ENCODE measurements at places on chromosomes 2 and 18.

GRCh38 chr2:203739351-203739750 lies 32.9 kb downstream of the CD28 start:
- DNase-seq = no peak
- peaks cover 37% of the 10 kb centered on the region for H3K36me3 ChIP-seq
- H3K27ac ChIP-seq = peak overlapping the region; percentile 84
- no peaks in the 10 kb centered on the region for H3K27me3 ChIP-seq
- peaks cover 67% of the 10 kb centered on the region for H3K4me1 ChIP-seq

DNA sequence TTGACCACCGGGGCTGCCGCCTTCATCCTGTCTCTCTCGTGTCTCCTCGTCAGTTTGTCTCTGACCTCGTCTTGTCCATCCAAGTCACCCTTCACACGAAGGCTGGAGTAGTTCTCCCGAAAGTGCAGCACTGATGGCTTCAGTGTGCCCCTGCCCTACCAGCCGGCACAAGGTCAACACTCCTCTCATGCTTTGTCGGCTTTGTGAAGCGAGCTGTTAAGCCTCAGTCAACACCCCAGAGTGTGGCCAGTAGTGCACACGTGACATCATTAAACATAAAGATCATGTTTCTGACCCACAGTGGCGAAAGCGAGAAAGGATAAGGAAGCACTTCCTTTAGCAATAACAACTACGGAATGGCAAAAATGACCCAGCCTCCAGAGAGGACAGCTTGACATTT lies 23.2 kb downstream of the ACKR3 start:
- no peak overlapping the region for H3K27ac ChIP-seq
- no peak for DNase-seq
- H3K27me3 ChIP-seq = no peaks in the 10 kb centered on the region

GRCh38 chr2:19120181-19120580 lies 238.2 kb downstream of the OSR1 start:
- no peak overlapping the region for H3K27ac ChIP-seq
- no peaks in the 10 kb centered on the region for H3K27me3 ChIP-seq
- H3K36me3 ChIP-seq = no peaks in the 10 kb centered on the region
- no peaks in the 10 kb centered on the region for H3K4me1 ChIP-seq
- no peak overlapping the region for H3K4me3 ChIP-seq
- no peak for DNase-seq

DNA sequence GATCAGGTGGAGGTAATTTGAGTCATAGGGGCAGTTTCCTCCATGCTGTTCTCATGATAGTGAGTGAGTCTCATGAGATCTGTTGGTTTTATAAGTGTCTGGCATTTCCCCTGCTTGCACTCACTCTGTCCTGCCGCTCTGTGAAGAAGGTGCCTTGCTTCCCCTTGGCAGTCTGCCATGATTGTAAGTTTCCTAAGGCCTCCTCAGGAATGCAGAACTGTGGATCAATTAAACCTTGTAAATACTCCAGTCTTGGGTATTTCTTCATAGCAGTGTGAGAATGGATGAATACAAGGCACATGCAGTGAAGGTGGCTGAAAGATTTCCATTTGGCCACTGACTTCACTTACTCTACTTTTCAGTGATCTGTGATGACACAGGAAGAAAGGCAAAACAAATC lies 133.7 kb downstream of the SH3BP4 start:
- no peak overlapping the region for H3K4me3 ChIP-seq
- H3K4me1 ChIP-seq = no peaks in the 10 kb centered on the region
- H3K36me3 ChIP-seq = peaks cover 5% of the 10 kb centered on the region
- H3K27ac ChIP-seq = no peak overlapping the region
- no peak for DNase-seq

DNA sequence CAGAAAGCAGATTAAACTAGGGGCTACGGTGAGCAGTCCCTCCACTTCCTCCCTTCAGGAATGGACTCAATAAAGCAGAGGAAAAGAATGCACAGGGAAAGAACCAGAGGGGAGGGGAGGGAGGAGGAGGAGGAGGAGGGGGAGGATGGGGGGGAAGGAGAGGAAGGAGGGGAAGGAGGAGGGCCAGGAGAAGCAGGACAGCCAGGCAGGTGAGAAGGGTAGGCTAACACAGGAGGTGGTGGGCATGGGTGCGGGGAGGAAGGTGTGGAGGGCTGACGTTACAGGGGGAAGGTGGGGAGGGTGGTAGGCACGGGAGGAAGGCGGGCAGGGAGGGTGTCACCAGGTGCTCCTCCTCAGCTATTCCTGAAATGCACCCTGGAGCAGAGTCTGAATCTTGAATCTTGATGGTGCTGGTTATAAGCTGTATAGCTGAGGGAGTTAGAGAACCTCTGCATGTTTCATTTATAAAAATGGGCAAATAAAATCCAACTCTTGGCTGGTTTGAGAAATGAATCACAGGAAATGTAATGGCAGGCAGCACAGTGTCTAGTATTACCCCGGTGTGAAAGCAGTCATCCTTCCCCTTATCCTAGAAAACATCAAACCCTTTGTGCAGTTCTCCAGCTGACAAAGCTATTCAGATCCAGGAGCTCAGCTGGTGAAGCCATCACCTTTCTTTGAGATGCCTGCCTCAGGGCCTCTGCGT lies 3.4 kb downstream of the TMEM18 start:
- no peak overlapping the region for H3K4me3 ChIP-seq
- H3K27me3 ChIP-seq = no peaks in the 10 kb centered on the region
- H3K4me1 ChIP-seq = peaks cover 56% of the 10 kb centered on the region
- H3K36me3 ChIP-seq = peaks cover 40% of the 10 kb centered on the region

- no peak overlapping the region for H3K4me3 ChIP-seq
- no peaks in the 10 kb centered on the region for H3K36me3 ChIP-seq
- no peaks in the 10 kb centered on the region for H3K4me1 ChIP-seq
- DNase-seq = no peak
- H3K27me3 ChIP-seq = no peaks in the 10 kb centered on the region
Measured at GRCh38 chr2:18271370-18272147, 288.9 kb downstream of the RDH14 start.

- no peaks in the 10 kb centered on the region for H3K4me1 ChIP-seq
- no peak for DNase-seq
- H3K27ac ChIP-seq = no peak overlapping the region
Measured at GRCh38 chr18:78717051-78717765, 262.4 kb upstream of the SALL3 start.

- no peak overlapping the region for H3K27ac ChIP-seq
- no peak for DNase-seq
- H3K4me1 ChIP-seq = no peaks in the 10 kb centered on the region
Measured at GRCh38 chr18:40055262-40055661, 1899.8 kb upstream of the PIK3C3 start.

- DNase-seq = no peak
- H3K4me3 ChIP-seq = no peak overlapping the region
- peaks cover 2% of the 10 kb centered on the region for H3K36me3 ChIP-seq
- no peaks in the 10 kb centered on the region for H3K27me3 ChIP-seq
- no peaks in the 10 kb centered on the region for H3K4me1 ChIP-seq
Measured at GRCh38 chr2:91975130-91975491, 2896.1 kb upstream of the TEKT4 start.

- peaks cover 3% of the 10 kb centered on the region for H3K36me3 ChIP-seq
- no peak for DNase-seq
- no peaks in the 10 kb centered on the region for H3K4me1 ChIP-seq
- H3K27me3 ChIP-seq = no peaks in the 10 kb centered on the region
Measured at GRCh38 chr2:200300638-200301314, 5.7 kb upstream of the SPATS2L start.

- no peaks in the 10 kb centered on the region for H3K36me3 ChIP-seq
- peaks cover 33% of the 10 kb centered on the region for H3K27me3 ChIP-seq
Measured at GRCh38 chr18:59454909-59455727, 96.1 kb upstream of the LMAN1 start.

DNA sequence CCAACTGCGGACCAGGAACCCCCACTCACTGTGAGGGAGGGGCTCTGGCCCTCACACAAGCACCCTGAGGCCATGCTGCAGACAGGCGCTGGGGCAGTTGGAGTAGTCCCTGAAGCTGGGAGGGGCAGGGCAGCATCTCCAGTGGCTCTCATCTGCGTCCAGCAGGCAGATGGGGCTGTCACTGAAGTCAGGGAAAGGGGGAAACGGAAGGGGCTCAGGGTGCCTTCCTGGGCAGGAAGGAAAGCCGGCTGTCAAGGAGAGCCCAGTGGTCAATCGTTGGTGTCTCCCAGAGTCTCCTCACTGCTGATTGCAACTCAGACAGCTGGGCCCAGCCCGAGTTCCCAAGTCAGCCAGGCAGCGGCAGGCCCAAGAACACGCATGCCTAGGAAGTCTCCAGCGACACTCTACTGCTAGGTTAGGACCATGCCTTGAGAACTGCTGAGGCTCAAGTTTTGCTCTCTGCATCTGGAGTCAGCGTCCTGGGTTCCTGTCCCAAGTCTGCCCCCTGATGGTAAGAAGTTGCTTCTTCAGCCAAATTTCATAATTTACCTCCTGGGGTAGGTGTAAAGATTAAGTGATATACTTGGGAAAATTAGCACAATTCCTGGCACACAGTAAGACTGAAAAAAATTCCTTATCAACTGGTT lies 27.4 kb upstream of the NMUR1 start:
- H3K4me1 ChIP-seq = peaks cover 40% of the 10 kb centered on the region
- no peak overlapping the region for H3K4me3 ChIP-seq
- no peak overlapping the region for H3K27ac ChIP-seq
- H3K27me3 ChIP-seq = no peaks in the 10 kb centered on the region
- peaks cover 3% of the 10 kb centered on the region for H3K36me3 ChIP-seq

DNA sequence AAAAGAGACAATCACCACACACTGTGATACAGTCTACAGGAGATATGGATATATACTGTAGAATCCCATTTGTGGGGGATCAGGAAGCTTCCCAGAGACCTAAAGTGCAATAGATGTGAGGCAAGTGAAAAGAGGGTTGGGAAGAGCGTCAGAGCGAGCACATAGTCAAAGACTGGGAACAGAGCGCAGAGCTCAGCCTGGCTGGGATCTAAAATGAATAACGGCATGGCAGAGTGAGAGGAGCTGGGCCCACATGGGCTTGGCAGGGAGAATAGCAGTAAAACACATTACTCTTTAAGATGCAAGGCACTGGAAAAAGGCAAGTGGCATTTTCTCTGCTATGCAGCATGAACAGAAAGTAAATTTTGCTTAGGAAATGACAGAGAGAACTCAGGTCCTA lies 52.4 kb upstream of the BCL11A start:
- H3K4me3 ChIP-seq = no peak overlapping the region
- peaks cover 48% of the 10 kb centered on the region for H3K27me3 ChIP-seq
- DNase-seq = no peak
- no peak overlapping the region for H3K27ac ChIP-seq

DNA sequence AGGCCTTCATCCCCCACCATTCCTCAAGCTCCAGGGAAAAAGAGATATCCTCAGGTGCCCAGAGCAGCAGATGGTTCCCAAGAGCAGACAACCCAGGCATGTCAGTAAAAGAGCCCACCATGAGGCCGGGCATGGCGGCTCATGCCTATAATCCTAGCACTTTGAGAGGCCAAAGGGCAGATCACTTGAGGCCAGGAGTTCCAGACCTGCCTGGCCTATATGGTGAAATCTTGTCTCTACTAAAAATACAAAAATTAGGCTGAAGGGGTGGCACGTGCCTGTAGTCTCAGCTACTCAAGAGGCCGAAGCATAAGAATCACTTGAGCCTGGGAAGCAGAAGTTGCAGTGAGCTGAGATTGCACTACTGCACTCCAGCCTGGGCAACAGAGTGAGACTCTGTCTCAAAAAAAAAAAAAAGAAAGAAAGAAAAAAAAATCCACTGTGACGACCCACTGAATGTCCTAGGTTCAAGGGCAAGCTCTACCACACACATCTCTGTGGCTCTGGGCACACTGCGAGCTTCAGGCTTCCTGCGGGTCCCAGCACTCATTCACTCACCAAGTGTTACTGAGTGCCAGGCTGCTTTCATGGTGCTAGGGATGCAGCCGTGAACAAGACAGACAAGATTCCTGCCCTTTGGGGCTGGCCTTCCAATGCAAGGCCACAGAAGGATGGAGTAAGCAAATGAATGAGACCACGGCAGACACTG lies 6.5 kb upstream of the DUSP2 start:
- peaks cover 71% of the 10 kb centered on the region for H3K4me1 ChIP-seq
- H3K27ac ChIP-seq = no peak overlapping the region
- no peak overlapping the region for H3K4me3 ChIP-seq
- DNase-seq = no peak
- H3K27me3 ChIP-seq = no peaks in the 10 kb centered on the region

GRCh38 chr2:241842620-241843211 lies 16.0 kb downstream of the PDCD1 start:
- peak overlapping the region; percentile 95 for H3K27ac ChIP-seq
- H3K36me3 ChIP-seq = peaks cover 12% of the 10 kb centered on the region
- peak overlapping the region; percentile 77 for H3K4me3 ChIP-seq
- peaks cover 45% of the 10 kb centered on the region for H3K4me1 ChIP-seq

GRCh38 chr2:42077343-42077742 lies 29.5 kb downstream of the PKDCC start:
- no peak overlapping the region for H3K27ac ChIP-seq
- DNase-seq = no peak
- peaks cover 42% of the 10 kb centered on the region for H3K27me3 ChIP-seq

DNA sequence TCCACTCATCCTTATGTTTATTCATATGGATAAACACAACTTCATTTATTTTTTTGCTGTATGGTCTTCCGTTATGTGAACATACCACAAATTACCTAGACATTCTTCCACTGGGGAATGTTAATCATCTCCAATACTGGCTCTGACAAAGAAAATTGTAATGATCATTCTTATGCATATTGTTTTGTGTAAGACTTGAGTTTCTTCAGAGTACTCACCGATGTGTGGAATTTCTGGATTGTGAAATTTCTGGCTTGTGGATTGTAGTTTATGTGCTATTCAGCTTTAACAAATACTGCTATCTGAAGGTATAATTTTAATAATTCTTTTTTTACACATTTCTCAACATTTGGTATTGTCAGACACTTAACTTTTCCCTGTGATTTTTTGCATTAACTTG lies 212.2 kb upstream of the THUMPD2 start:
- H3K27me3 ChIP-seq = no peaks in the 10 kb centered on the region
- H3K4me1 ChIP-seq = no peaks in the 10 kb centered on the region
- DNase-seq = no peak
- H3K4me3 ChIP-seq = no peak overlapping the region

DNA sequence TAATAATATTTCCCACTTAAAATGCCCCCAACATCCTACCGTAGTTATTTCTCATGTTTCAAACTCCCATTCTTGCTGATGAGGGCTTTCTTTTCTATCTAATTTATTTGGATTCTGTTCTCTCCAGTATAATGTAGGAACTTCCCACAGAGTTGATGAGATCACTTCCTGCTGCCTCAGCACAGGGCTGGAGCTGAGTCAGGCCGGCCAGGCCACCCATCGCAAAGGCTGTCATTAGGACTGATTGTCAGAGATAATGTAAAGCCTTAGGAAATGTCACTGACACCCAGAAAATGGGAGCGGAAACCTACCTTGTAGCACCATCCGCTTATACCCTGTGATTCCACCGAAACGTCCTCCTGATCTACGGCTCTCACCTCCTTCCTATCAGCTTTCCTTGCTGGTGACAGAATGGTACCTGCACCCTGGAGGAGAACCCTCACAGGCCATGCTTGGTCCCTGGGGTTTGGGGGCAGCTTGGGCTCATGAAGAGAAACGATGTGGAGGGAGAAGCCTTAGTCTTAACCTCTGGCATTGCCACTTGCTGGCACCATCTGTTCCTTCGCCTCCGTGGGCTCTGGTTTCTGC lies 672.8 kb upstream of the ID2 start:
- H3K27me3 ChIP-seq = no peaks in the 10 kb centered on the region
- DNase-seq = no peak
- no peak overlapping the region for H3K27ac ChIP-seq
- H3K4me3 ChIP-seq = no peak overlapping the region
- peaks cover 4% of the 10 kb centered on the region for H3K4me1 ChIP-seq
